ENCODE measurements at places on chromosomes 16 and 17.

DNA sequence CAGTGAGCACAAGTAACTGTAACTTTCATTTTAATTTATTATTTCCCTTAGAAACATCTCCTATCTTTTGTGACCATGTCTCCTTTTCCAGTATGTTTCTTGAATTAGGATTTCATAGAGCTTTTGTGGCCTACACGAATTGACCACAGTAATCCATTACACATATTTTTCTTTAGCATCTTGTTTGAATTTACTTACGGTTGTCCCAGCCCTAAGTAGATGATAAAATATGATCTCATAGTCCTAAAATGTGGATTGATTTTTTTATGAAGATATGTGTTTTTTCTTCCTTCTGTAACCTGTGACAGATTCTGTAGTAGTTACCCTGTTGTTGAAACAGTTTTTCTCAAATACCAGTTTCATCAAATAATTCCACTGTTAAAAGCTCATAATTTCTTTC lies 61.5 kb downstream of the NF1 start:
- DNase-seq, result no peak

GRCh38 chr16:106623-107324 lies 28.7 kb downstream of the MPG start:
- DNase-seq, result peak; percentile 57

GRCh38 chr16:56191156-56191815 lies at the start of gene GNAO1:
TSS of gene GNAO1 (plus strand) at chr16:56191489. CDS start at chr16:56192236, 747 bp downstream.
- DNase-seq, result peak; percentile 36

- DNase-seq, result no peak
Observed at GRCh38 chr17:77802811-77803220, 155.7 kb upstream of the TNRC6C start.

DNA sequence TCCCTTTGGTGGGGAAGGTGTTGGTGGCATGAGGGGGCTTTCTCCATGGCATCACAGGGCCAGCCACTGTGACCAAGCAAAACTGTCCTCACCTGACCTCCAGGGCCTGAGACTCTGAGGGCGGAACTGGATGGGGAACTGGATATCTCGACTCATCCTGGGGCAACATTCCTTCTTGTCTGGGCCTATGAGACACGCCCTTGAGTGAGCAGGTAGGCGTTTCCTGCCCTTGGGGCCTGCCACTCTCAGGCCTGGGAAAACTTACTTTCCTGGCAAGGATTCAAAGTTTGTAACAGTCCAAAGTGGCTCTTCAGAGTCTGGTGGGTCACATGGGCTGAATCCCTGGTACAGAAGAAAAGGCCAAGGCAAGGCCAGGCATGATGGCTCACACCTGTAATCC lies 9.6 kb downstream of the MT1X start:
- DNase-seq, result no peak

DNA sequence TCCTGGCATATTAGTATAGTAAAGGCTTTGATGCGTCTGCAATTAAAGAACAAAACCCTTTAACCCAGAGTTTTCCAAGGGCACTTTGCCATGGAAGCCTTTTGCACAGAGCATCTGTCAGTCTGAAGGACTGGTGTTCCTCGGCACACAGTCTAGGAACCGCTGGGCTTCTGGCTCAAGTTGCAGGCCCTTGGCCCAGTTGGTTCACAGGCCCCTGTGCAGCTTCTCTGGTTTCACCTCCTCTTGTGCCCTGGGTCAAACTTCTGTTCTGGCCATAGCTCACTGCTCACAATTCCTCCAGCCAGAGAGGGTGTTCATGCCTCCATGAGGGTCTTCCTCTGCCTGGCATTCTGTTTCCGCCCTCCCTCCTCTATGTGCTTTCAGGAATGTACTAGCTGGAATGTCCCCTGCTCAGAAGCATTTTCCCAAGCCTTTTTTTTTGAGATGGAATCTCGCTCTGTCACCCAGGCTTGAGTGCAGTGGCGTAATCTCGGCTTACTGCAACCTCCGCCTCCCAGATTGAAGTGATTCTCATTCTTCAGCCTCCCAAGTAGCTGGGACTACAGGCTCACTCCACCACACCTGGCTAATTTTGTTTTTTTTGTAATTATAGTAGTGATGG lies 34.5 kb upstream of the TEX2 start:
- DNase-seq, result no peak

GRCh38 chr16:69064764-69065313 lies 40.6 kb upstream of the HAS3 start:
- no peak for DNase-seq

DNA sequence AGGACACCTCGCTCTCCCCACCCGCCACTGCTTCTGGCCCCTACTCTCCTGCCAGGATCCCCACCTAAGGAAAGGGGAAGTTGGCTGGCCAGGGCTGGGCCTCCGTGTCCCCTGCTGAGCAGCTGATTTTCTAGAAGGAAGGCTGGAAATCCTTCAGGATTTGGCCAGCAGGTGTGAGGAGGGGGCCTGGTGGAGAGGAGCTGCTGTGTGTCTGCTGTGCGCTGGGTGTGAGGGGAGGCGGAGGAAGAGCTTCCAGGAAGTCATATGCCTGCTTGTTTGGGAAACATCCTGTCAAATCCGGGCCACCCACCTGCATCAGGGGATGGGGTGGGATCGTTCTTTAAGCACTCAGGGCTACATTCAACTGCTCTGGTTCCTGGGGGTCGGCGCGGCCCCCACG lies 28.6 kb downstream of the TPSG1 start:
- no peak for DNase-seq

DNA sequence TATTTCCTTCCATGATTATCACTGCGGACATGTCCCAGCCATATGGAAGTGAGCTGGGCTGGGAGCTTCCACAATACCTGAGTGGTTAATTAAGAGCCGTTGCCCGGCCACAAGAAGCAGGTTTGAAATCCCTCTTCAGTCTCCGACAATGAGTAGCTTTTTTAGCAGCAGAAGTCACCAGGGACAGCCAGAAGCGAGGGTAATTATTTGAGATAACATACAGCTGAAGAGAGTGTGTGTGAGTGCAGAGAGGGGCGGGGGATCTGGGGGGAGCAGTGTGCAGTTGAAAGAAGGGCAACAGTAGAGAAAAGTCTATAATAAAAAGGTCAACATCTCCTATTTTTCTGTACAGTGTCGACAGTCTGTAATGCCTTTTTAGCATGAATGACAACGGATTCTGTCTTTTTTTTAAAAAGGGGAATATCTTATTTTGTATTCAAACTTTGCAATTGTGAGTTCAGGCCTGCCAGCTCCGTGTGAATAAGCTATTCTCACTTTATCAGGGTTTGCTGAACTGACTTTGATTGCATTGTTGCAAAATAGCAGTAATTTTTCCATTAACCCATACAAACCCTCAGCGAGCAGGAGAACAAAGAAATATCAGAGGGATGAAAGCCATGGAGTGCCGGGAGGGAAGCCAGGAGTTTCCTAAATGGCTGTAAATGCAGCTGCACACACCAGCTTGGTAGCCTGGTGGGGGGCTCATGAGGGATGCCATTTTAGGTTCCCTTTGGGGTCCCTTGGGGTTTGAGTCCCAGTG lies 220.3 kb upstream of the IRX3 start:
- no peak for DNase-seq

DNA sequence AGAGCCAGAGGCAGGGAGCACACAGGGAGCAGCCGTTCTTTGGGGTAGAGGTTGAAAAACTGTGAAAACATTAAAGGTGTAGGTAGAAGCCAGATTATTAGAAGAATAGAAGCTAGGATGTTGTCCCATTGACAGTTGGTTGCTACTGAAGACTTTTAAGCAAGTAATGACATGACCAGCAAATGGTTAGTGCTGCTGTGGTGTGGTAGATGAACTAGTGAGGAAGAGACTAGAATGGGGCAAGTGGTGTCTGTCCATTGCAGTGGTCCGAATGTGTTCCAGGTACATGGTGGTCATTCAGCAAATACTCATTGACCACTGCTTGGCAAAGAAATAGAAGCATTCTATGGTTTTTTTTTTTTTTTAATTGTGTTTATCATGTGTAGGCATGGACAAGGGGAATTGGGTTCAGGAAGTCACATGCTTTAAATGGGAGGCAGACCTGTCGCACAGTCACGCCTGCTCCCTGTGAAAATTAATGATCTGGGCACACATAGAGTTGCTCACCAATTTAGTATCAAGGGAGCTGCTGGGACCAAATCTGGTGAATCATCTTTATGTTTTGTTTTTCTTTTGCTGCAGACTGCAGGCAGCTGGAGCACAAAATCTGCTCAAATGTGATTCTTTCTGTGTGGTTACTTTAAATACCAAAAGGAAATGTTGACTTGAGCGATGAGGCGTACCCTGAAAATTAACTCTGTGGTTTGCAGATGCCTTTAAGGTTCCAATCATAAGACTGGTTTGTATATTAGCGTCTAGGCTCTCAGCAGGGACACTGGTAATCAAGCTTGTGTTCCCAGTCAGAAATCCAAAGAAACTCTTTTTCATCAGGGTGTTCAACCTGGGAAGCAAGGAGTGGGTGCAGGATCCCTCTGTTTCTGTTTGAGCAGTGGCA lies 30.7 kb downstream of the YPEL2 start:
- no peak for DNase-seq

- DNase-seq, result no peak
Observed at GRCh38 chr17:17413215-17413792, 63.5 kb upstream of the MED9 start.

GRCh38 chr17:17416007-17416399 lies 60.8 kb upstream of the MED9 start:
- no peak for DNase-seq

DNA sequence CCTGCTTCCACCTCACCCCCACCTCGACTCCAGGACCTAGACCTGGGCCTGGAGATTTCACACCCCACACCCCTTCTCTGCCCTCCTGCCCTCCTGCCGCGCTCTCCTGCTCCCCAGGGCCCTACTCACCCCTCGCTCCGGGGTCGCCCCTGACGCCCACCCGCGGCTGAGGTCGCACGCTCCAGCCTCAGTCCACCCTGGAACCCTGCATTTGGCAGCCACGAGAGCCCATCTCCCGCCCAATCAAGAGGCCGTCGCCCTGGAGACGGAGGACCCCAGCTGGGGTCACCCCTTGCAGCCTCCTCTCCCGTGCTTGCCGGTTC lies 16.1 kb downstream of the TLE7 start:
- DNase-seq, result no peak

DNA sequence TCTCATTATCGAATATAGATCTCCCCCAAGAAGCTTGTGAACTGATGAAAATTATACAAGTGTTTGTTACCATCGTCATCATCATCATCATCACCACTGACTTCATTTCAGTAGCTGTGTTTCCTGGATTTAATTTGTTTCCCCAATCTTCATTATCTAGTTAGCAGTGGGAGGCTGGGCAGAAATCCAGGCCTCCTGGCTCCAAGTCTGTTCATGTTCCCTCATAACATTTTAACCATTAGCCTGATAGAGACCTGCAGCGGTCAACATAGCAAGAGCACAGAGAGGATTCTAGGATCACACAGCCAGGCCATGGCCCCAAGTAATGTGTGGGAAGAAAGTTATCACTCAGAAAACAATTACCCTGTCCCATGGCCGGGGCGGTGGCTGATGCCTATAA lies 526.2 kb upstream of the CDH11 start:
- no peak for DNase-seq

GRCh38 chr17:81666092-81666341 lies 388 bp downstream of the OXLD1 start:
- no peak for DNase-seq

DNA sequence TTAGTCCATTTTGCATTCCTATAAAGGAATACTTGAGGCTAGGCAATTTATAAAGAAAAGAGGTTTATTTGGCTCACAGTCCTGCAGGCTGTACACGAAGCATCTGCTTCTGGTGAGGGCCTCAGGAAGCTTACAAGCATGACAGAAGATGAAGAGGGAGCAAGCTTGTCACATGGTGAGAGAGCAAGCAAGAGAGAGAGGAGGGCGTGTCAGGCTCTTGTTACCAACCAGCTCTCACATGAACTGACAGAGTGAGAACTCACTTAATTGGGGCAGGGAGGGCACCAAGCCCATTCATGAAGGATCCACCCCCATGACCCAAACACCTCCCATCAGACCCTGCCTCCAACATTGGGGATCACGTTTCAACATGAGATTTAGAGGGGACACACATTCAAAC lies 1.6 kb downstream of the CHCT1 start:
- no peak for DNase-seq

DNA sequence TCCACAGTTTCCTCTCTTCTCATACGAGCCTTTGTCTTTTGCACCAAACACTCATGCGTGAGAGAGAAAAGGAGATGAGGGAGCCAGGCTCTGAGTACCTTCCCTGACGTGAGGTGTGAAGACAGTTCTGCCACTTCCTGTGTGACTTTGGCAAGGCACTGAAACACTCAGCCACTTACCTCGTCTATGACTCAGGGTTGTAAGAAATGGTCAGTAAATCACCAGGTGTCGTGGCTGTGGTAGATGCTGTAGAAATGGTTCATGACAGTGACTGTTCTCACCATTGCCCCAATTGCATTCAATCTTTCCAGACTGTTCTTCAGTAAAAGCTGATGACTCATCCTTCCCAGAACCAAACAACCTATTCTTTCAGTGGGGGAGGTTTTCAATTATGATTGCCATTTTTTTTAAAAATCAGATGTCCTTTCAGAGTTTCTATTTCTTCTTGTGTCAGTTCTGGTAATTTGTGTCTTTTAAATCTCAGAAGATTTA lies 49.2 kb upstream of the CBFA2T3 start:
- no peak for DNase-seq

DNA sequence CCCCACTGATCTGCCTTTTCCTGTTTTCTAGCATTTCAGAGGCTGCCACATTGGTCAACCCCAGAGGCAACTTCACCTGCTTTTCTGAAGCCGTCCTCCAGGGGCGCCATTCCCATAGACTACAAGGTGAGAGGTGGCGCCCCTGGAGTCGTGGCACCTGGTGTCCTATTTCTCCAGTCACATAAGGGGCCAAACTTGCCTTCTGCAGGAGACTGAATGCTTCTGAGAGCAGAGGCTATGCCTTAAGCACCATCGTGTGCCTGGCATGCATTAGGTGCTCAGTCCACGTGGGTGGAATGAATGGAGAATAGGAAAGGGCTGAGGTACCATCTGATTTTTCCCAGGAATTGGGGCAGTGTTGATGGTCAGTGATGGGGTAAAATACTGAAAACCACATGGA lies 164.8 kb downstream of the HAPSTR1 start:
- DNase-seq, result peak; percentile 29

DNA sequence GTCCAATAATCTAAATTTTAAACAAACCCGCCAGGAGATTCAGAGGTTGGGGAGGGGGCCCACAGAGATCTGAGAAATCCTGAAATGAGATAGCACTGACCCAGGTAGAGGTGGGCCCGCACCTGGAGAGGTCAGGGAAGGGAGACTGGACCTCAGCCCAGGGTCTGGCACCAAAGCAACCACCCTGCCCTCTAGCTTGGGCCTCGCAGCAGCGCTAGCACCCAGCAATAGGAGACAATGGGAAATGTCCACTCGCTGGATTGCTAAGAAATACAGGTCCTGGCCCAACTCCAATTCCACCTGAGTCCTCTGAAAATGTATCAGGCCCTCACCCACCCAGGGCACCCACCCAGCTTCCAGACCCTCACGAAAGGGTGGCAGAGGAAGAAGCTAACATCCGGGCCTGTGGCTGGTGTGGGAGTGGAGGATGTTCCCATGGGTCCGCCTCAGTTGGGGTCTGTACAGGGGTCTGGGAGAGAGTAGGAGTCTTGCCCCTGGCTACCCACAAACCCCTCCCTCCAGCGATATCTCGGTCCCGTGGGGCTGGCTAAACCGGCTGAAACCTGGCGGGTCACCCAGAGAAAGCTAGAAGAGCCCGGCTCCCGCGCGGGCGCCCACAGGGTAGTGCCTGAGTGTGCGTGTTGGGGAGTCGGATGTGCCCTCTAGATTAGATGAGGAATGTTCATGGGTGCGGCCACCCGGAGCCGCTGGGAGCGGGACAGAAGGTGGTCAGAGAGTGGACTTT lies 1.1 kb downstream of the PLLP start:
- no peak for DNase-seq

- DNase-seq, result no peak
Observed at GRCh38 chr16:86773354-86773715, 195.0 kb downstream of the FOXL1 start.
